SK-N-DZ (cell line): ENCODE measurements at places on chromosomes 5 and 9.

- DNase-seq, result peak; percentile 1
Observed at GRCh38 chr9:4798281-4799032, 5.7 kb downstream of the RCL1 start.

GRCh38 chr9:89603767-89604665 lies 796 bp upstream of the GADD45G start:
- peak; percentile 84 for DNase-seq

DNA sequence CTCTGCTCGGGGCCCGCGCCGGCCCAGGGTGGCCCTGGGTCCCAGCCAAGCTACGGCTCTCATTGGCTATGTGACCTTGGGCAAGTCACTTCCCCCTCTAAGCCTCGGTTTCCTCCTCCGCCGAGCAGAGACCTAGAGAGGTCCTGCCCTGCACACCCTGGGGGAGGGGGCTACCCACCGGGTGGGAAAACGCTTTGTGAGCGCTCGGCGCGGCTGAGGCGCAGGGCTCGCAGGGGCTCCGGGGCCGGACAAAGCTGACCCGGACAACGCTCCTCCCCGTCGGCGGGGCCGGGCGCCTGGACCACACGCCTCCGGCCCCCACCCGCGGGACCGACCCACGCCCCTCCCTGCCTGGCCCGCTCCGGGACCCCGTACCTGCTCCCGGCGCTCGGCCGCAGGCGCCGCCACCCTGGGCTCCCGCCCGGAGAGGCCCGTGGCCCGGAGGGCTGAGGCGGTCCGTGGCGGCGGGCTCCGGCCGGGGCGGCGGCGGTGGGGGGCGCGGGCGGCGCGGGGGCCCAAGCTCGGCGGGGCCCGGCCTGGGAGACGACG lies 85.7 kb upstream of the MELK start:
- peak; percentile 47 for DNase-seq

- DNase-seq, result no peak
Observed at GRCh38 chr9:123697686-123698085, 232.2 kb downstream of the DENND1A start.

- no peak for DNase-seq
Observed at GRCh38 chr9:135075234-135076142, 12.0 kb upstream of the OLFM1 start.

DNA sequence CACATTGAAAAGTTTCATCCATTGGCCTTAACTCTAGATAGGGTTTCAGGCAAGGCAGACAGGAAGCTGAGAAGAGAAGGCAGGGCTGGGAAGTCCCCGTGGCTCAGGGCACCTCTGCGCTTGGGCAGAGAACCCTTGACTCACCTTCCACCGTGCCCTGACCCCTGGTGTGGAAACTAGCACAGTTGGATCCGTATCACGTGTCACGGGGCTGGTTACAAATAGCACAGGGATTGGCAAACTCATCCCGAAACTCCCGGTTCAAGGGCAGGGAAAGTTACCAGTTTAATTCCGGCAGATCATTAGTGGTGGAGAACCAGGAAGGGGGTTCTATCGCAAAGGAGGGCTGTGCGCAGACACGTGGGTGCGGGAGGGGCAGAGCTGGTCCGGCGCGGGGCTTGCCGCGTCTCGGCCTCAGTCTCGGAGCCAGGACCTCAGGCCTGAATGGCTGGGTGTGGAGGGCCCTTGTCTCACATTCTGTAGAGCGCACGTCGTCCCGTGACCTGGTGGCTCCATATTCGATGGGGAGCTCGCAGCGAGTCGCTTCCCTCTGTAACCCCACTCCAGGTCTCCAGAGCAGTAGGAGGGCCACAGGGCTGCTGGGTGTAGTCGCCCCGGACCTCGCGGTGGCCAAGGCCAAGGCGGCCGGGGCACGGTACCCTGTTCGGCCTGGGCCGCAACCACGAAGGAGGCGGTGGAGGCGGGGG lies 771 bp upstream of the TMEM171 start:
- DNase-seq, result no peak

DNA sequence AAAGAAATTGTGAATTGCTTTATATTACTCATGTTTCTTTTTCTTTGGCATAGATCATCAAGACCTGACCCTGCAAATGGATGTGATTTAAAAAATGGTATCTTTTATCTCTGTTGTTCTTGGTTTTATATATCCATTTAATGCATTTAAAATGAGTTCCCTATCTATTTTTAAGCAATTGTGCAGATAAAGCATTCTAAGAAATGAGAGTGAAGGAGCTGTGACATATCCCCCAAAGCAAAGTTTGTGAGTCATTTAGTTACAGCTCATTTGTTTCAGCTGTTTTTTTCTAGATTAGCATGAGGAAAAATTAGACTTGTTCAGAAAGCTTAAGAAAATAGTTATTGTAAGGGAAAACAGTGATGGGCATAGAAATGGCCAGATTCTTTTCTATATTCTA lies 7.6 kb upstream of the ELOVL7 start:
- no peak for DNase-seq

DNA sequence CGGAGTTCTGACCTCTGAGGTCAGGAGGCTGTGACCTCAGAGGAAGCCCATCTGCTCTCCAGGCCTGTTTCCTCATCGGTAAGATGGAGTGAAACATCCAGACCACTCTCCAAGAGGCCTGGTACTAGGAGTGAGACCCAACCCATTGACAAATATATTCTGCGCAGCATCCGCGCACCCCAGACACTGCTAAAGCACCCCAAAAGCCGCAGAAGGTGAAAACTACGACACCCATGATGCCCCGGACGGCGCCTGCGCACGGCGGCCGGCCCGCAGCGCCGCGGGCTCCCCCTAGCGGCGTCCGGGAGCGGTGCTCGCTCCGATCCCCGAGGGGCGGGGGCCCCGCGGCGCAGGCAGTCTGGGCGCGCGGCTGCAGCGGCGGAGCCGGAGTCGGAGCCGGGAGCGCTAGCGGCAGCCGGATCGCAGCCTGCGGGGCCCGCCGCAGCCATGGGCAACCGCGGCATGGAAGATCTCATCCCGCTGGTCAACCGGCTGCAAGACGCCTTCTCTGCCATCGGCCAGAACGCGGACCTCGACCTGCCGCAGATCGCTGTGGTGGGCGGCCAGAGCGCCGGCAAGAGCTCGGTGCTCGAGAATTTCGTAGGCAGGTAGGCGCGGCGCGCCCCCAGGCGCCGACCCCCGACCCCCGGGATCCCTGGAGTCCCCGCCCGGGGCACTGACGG lies at the start of gene DNM1:
Gene DNM1, plus strand, starts transcription at position 356 of the 683 bp plus-strand sequence. Its CDS starts 92 bp downstream, at position 448.
- DNase-seq, result peak; percentile 62

DNA sequence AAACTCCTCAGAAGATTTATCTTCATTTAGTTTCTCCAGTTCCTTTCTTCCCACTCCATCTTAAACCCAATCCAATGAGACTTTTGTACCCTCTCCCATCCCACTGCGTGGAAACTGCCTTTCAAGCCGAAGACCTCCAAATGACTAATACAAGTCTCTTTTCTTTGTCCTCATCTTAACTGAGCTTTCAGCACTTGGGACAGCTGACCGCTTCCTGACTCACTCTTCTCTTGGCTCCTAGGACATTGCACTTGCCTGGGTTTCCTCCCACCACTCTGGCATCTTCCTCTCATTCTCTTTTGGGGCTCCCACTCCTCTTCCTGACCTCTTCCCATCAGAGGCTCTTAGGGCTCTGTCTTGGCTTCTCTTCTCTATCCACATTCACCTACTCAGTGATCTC lies 243.7 kb downstream of the HSPA4 start:
- no peak for DNase-seq

DNA sequence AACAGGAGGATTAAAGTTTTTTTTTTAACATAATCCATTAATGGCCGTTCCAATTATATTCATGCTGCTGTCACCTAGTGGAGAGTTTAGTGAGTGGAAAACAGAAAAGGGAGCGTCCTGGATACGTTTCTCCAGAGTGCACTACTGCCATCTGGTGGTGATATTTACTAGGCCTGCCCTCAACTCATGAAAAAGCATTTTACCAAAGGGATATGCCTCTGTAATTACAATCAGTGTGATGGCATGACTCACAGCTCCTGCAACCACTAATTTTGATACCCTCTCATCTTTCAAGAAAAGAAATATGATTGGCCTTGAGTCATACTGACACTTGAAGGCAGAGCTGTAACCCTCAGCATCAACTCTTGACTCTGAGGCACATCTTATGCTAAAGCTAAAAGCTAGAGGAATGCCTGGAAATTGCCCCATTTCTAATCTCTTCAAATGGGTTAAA lies 20.1 kb downstream of the MINAR2 start:
- peak; percentile 87 for DNase-seq

DNA sequence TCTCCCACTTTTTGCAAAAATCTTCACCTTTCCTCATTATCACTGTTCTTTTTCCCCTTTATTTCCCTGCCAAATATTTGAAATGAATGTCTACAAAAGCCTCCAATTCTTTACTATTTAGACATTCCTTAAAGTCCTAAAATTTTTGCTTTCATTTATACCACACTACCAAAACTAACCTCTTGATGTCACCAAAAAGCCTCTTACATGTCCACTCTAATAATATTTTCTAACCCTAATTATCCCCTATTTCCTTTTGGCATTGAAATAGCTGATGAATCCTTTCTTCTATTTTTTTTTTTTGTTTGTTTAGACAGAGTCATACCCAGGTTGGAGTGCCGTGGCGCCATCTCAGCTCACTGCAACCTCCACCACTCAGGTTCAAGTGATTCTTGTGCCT lies 32.3 kb upstream of the NRG2 start:
- DNase-seq, result no peak
